ENCODE measurements at places on chromosomes 6 and 20.
A peak's percentile ranks its signal among the peaks of the same experiment; 100 is the strongest.

DNA sequence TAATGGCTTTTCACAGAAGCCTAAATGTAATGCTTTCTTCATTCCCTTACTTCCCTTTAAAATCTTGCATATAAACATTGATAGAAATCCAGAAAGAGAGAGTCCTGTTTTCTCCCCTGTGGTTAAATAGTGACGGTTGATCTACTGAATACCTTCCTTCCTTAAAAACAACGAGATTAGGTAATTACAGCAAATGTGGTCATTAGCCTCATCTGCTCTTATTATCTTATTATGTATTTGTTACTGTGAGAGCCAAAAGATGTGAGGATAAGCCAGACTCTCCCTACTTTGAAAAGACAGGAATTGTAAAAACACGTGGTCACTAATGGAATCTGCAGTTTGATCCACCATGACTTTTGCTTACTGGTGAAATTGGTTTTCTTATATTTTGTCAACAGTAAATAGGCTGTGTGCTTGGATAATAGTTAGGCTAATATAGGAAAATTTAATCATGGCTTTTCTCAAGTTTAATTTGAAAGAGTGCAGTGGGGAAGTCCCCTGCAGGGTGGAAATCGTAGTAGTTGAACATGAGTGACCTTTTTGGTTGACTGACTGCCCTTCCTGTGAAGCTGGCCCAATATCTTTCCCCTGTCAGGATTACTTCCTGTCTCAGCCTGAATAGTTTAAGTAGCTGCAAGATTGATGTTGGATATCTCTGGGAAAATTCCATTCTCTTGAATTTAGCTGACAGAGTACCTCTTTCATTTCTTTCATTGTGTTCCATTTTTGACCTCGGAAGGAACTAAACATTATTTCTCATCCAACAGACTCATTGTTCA is 62.8 kb downstream of the JARID2 start:
- no peak for DNase-seq

DNA sequence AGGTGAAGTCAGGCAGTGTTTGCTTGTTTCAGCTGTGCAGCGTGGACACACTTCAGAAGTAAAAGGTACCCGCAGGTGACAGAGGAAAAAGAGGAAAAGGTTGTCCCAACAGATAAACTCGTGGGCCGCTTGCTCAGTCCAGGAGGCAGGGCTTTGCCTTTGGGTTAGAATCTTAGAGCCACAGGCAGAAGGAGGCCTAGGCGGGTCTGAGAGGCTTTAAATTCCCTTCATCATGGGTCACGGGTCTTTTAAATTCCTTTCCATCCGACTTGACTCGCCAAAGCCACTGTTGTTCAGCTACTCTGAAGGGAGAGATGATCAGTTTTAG is 48.2 kb downstream of the AGPAT4 start:
- no peak for DNase-seq

DNA sequence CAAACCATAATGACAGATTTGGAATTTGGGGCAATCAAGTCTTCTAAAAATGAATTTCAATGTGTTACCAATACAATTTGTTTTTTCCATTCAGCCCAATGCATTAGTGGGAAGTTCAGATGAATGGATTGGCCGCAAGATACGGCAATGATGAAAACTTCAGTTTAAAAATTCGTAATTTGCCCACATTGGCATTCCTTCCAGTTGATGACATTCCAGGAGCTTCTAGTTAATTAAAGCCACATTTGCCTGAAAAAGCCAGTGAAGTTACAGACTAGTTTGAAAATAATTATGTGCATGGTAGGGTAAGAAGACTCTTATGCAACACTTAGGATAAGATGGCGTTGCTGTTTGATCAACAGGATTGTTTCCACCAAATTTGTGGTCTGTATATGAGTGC is 46.2 kb downstream of the NHLRC1 start:
- no peak for DNase-seq

DNA sequence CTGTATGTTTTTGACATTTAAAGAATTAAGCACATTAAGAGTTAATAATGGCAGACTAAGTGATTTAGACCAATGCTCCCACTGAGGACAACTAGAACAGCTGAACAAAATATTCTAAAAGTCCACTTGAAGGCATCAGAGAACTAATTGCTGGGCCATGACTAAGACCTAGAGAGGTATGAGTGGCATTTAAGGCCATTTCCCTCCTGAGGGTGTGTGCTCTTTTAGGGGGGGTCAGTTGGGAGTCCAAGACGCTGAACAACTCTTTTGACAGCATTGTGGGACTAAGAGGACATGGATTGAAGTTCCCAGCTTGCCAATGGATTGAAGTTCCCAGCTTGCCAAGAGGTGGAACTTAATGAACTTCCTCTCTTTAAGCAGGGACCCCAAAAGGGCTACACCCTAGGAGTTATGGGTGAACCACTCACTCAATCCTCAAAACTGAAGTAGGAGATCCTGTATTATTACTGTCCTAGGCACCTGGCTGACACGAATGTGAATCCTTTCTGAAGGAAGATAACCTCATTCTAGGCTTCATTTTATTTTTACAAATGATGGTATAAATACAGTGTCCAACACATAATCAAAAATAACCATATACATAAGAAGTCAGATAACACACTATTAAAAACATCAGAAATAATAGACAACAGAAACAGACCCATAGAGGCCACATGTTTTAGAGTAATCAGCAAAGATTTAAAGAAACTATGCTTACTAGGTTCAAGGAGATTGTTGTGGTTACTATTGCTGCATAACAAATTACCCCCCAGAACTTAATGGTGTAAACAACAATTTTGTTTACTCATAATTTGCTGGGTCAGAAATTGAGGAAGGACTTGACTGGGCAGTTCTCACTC is 175.1 kb downstream of the VEGFA start:
- no peak for DNase-seq

GRCh38 chr6:146847426-146847825 is 248.7 kb downstream of the ADGB start:
- DNase-seq: no peak

DNA sequence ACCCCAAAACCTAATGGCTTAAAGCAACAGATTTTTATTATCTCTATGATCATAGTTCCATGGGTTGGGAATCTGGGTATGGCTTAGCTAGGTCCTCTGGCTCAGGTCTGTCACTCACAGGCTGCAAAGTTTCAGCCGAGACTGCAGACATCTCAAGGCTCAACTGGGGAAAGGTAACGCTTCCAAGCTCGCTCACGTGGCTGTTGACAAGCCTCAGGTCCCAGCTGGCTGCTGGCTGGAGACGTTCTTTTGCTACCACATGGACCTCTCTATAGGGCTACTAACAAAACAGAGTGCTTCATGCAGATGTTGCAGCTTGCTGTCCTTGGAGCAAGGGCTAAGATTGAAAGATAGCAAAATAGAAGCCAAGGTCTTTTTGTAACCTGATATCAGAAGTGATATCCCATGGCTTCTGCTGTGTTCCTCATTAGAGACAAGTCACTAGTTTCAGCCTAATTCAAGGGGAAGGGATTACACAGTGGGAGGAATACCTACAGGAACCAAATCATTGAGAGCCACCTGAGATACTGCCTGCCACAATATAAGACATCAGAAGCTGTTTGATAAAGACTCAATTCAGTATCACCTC is 6.6 kb downstream of the HTR1E start:
- DNase-seq: no peak

DNA sequence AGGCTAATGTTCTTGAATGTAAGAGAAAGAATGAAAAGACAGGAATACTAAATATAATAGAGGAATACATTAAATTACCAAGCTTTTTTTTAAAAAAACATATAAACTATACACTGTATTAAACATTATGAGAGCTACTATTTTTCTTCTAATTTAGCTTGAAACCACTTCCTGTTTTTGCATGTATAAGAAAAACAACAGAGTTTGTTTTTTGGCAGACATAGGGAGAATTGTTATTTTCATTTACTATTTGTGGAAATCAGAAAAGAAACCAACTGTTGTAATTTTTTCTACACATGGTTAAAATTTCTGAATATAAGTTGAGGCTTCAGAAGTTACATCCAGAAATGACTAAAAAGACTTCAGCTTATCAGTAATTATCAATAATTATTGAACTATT is 991.8 kb upstream of the GJE1 start:
- DNase-seq: no peak

DNA sequence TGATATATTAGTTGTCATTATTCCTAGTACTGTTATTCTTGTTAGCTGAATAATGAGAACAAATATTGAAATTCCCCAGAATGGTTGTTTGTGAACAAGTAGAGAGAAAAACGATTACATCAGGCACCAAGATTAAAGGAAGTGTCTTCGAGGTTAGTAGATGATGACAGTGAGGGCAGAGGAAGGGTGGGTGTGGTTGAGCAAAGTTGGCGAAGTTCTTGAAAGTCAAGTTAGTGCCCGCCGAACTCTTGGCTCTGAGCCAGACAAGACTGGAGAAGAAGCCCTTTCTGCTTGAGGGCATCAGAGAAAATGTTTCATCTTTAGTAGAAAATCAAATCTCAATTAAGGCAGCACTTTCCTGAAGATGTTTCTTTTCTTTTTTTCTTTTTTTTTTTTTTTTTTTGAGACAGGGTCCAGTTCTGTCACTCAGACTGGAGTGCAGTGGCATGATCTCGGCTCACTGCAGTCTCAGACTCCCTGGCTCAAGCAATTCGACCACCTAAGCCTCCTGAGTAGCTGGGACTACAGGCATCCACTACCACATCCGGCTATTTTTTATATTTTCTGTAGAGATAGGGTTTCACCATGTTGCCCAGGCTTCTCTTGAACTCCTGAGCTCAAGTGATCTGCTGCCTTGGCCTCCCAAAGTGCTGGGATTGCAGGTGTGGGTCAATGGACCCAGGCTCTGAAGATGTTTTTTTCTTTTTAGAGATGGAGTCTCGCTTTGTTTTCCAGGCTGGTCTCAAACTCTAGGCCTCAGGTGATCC is 77.1 kb downstream of the SGK1 start:
- peak; percentile 97 for DNase-seq

DNA sequence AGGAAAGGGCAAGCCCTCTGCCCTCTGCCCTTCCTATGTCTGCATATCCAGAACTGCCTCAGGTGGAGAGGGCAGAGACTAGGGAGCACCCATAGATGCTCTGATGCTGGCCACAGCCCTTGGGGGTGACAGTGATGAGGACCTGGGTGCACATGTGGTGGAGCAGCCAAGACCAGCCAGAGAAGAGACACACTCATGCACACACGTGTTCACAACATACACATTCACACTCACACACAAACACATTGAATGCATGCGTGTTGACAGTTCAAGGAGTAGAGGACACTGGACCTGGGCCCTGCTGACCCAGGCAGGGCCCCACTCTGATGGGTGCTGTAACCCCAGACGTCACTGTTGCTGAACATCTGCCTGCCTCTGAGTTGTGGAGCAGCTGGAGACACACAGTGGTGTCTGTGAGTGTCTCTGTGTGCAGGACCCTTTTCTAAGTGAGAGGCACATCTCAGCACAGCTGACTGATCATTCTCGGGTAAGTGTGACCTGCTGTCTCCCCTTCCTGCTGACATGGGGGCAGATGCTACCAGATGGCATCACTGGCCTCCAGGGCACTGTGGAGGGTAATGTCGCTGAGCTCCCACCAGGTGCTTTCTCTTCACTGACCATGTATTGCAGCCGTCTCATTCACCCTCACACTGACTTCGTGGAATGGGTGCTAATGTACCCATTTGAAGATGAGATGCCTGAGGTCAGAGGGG is 30.1 kb upstream of the MAS1L start:
- no peak for DNase-seq

GRCh38 chr6:3751730-3752530 is 417 bp upstream of the PXDC1 start:
- DNase-seq: peak; percentile 40

- no peak for DNase-seq
Observed at GRCh38 chr6:39560915-39561314, 164.3 kb downstream of the KIF6 start.

- no peak for DNase-seq
Observed at GRCh38 chr6:161631676-161632194, 357.9 kb upstream of the AGPAT4 start.

- no peak for DNase-seq
Observed at GRCh38 chr6:132750455-132751248, 7.1 kb downstream of the VNN2 start.

GRCh38 chr6:167762259-167762962 is 64.3 kb upstream of the AFDN start:
- no peak for DNase-seq

DNA sequence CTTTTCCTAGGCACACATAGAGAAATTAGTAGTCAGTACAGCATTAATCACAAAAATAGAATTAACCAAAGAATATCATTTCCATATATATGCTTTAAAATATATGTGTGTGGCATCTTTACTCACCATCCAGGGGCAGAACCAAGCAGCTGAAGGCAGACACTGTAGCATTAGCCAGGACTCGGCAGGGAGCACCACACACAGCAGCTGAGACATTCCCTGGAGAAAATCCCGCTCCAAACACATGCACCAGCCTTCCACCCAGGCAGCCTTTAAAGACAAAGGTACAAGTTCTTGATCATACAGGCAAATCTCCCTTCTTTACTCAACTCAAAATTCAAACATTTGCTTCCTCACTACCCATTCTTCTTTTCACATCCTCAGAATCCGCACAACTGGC is 64.7 kb downstream of the PKHD1 start:
- no peak for DNase-seq

- no peak for DNase-seq
Observed at GRCh38 chr6:147029923-147030322, 174.3 kb upstream of the STXBP5 start.

DNA sequence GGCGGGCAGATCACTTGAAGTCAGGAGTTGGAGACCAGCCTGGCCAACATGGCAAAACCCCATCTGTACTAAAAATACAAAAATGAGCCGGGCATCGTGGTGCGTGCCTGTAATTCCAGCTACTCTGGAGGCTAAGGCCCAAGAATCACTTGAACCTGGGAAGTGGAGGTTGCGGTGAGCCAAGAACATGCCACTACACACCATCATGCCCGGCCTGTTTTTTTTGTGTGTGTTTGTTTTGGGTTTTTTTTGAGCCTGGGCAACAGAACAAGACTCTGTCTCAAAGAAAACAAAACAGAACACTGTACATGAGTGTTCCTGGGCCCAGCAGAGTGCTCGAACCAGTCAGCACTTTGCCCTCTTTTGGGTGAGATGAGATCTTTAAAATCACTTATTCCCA is 159.1 kb downstream of the MTHFD1L start:
- DNase-seq: no peak

- no peak for DNase-seq
Observed at GRCh38 chr6:162416307-162416706, 311.3 kb downstream of the PRKN start.

GRCh38 chr20:54156981-54157835 is 16.6 kb downstream of the CYP24A1 start:
- DNase-seq: no peak

All from CD4-positive, alpha-beta T cell treated with Interleukin-15 for 4 hours (primary cell).